Glomerular endothelial cell (primary cell): ENCODE measurements at places on chromosomes 12 and 14. TPM values are rescaled to one million over a fixed set of nuclear protein-coding genes. Genes with fewer than 3 reads are reported as not detected.

DNA sequence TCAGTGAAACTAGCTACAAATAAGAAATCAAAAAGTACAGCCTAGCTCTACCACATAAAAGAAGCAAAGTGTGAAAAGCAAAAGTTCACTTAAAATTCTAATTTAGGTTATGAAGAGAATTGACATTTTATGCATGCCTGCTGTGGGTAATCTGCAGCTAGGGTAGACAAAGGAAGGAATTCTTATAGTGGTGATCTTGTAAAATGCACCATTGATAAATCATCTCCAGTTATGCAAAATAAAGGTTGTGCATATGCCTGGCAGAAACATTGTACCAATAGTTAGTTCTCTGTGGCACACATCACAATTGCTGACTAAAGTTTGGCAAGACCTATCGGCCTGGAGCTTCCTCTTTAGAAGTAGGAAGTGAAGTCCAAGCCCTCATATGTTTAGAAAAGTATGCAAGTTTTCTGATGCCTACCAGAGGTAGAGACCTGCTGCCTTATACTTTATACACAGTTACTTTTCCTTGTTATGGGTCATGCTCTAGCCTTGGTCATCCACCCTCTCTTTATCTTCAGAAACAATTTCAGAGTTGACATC is 78.3 kb downstream of the TSHR start:
- no peak for DNase-seq

DNA sequence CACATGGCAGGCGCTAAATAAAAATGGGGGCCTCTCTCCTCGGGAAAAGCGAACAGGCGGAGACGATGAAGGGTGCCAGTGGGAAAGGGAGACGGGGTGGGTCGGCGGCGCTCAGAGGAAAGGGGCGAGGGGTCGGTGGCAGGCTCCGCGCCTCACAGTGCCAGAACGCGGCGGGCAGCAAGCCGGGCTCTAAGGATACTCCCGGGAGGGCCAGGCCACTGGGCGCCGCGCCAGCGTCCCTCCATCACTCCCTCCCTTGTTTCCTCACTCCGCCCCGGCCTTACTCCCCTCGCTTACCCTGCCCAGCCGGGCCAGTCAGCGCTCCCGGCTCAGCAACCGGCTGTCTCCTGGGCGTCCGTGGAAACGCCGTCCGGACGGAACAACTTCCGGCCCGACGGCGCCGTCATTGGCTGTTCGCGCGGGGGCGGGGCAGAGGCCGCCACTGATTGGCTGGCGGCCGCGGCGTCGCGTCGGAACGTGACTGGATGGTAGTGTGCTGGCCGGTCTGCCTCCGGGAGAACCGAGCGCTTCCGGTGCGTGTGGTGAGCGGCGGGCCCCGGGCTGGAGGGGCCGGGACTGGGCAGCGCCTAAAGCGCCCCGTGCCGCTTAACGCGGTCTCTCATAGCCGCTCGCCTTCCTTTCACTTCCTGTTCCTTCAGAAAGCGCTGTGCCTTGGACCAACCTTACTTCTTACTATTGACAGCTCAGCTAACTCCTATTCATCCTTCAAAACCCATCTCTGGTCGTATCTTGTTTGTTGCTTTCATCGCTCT is 53.0 kb downstream of the SLC25A47 start:
- no peak for DNase-seq

DNA sequence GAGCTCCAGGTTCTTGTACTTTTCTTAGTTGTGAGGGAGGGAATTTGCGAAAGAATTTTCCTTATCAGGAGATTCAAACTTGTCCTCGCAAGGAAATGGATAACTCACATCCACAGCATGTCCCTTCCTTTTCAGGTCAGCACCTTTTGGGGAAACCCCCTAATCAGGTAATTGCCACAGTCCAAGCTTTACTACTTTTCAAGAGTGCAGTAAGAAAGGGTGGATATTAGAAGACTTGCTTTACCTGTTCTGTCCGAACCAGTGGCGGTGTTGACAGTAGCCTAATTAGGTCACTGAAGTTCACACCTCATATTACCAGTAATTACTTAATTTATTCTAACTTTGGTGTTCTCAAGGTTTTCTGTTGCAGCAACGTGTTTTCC is 6.7 kb upstream of the C12orf50 start:
- DNase-seq: no peak

Gene TECPR2
- 16.6 and 32.3 TPM in 2 replicates for total RNA-seq

Gene CLEC4C
- total RNA-seq: not detected in 2 replicates
